Activated CD4-positive, alpha-beta T cell treated with anti-CD3 and anti-CD28 coated beads, Interleukin-2, amount 50 U/mL, for 4 hours (primary cell): ENCODE measurements at places on chromosomes 12 and 14.

- no peak for DNase-seq
Measured at GRCh38 chr12:55074806-55075205, 51.4 kb upstream of the OR9K2 start.

- no peak for DNase-seq
Measured at GRCh38 chr12:69099201-69099837, 140.1 kb upstream of the CPSF6 start.

DNA sequence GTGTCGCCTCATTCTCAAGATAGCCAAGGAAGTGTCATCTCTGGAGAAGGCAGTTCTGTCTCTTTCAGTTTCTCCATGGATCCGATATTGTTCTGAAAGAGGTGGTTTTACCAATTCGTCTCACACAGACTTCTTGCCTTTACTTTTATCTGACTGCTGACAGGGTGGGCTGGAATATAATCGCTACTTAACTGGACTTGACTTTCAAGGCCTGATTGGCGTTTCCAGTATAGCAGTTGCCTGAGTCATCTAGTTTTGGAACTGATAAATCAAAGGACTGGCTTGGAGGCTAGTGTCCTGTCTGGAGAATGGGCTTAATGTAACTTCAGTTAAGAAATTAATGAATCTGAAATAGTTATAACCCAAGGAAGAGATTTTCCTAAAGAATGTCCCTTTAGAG is 21.6 kb downstream of the PRKCH start:
- DNase-seq: no peak

DNA sequence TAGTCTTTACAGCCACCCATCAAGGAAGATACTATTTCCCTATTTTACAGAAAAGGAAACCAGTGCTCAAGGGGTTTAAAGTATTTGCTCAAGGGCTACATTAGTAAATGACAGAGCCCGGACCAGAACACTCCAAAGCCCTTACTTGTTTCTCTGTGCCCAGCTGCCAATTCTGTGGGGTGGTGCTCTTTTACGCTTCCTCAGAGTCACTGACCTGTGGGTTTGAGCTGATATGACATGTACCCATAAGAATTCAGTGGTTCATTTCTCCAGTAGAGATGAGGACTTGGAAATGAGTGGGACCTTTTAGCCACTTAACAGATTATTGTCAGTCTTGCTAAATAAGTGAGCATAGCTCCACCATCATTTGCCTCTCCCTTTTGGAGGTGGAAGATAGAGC is 37.4 kb upstream of the NKX2-8 start:
- no peak for DNase-seq

- no peak for DNase-seq
Measured at GRCh38 chr12:93784339-93785086, 107.3 kb downstream of the CRADD start.

DNA sequence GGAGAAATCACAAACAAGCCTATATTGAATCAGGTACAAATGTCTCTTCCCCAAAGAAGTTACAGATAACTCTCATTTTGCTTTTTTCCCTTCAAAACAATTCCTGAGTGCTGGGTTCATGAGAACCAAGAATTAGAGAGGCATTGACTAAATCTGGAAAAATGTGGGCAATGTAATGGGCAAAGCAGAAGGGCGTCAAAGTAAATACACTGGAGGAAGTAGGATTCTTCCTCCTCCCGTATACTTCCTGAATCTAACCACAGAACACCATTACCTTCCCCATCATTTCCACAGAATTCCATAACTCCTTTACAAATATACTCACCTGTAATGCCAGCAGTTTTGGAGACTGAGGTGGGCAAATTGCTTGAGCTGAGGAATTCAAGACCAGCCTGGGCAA is 3.0 kb upstream of the RBMS2 start:
- DNase-seq: no peak

GRCh38 chr14:99287269-99287942 is 15.4 kb upstream of the BCL11B start:
- no peak for DNase-seq

GRCh38 chr14:69664865-69665526 is 53.6 kb downstream of the SUSD6 start:
- no peak for DNase-seq

- no peak for DNase-seq
Measured at GRCh38 chr12:67633024-67633610, 15.4 kb upstream of the DYRK2 start.

GRCh38 chr14:77086017-77086727 is 11.9 kb upstream of the CIPC start:
- DNase-seq: no peak

DNA sequence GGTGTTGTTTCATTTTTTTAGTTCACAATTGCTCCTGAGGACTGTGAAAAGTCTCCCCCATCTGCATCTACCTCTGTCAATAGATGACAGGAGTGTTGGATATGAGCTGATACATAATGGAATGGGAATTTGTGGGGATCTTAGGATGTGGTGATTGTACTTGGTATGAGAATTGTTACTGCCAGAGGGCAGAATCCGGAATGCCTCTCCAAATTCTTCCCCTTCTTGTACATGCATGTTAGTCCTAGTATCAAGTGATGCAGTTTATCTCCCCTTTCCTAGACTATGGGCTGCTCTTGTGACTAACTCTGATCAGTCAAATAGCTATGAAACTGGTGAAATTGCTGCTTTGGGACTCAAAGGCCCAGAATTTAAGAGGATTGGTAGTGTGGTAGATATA is 24.8 kb upstream of the NOVA1 start:
- DNase-seq: no peak

DNA sequence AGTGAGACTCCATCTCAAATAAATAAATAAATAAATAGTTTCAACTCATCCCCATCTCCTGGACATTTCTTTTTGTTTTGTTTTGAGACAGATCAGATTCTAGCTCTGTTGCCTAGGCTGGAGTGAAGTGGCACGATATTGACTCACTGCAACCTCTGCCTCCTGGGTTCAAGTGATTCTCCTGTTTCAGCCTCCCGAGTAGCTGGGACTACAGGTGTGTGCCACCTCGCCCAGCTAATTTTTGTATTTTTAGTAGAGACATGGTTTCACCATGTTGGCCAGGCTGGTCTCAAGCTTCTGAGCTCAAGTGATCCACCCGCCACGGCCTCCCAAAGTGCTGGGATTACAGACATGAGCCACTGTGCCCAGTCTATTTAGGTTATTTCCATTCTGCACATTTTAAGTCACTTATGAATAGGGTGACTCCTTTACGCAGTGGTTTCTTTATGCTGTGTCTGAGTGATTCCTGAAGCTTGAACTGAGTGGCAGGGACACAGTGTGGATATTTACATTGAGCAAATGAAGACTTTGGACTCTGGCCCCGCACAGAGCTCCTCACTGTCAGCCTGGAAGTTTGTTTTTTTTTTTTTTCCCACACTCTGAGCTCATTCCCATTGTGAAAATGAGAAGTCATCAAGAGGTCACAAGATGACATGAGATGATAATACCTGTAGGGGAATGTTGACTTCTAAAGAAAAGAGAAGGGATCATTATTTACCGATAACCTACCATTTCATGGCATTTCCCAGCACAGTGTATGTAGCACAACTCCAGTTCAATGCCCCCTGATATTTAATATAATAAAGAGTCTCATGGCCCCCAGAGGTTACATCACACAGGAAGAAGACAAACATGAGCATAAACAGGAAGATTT is 72.6 kb downstream of the TBX3 start:
- DNase-seq: no peak

DNA sequence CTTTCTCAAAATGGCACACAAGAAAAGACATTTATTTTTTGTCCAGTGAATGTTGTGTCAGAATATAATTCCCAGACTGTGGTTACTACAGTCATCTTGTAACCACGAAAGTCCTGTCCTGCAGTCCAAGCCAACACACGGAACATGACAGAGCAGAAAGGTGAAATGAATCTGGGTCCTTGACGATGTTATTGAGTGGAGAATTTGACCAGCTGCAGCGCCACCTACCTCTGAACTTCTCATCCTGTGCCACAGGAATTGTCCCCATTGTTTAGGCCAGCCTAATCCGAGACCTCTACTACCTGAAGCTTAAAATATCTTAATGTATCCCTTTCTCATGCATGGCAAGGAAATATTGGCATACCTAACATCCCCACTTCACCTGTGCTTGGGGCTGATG is 64.1 kb upstream of the OTX2 start:
- no peak for DNase-seq

DNA sequence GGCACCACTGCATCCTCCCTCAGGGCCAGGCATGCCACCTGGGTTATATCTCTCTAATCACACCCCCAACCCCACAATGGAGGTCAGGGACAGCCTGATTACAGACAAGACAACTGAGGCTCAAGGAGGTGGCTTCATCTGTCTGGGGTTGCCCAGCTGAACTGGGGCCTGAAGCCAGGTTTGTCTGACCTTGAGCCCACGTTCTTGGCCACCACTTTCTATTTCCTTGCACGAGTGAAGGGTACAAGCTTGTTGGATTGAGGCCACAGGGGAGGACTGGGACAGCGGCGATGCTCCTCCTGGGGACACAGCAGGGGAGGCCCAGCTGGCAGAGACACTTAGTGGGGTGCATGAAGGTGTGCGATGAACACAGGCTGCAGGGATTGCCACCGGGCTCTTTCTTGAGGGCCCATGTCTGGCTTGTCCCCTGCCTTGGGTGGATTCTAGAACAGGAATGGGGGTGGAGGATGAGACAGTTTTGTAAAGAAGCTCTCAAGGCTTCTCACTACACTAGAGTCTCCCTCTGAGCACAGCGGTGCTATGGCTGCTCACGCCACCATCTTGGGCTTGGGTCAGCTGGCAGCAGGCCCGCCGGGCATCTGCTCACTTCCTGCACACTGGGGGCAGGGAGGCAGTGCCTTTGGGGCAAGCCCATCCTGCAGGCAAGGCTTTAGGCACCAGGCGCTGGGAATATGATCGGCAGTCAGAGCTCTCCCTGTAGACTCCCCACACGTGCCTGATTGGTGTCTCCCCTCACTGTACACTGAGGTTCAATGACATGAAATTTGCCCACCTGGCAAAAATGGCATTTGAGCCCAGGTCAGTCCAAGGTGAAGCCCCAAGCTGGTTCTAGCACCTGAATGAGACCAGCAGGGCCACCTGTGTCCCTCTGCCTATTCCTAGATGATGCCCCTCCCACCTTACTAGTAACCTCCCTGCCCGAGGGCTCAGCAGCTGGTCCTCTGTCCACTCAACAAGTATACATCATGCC is 16.0 kb downstream of the RITA1 start:
- no peak for DNase-seq

DNA sequence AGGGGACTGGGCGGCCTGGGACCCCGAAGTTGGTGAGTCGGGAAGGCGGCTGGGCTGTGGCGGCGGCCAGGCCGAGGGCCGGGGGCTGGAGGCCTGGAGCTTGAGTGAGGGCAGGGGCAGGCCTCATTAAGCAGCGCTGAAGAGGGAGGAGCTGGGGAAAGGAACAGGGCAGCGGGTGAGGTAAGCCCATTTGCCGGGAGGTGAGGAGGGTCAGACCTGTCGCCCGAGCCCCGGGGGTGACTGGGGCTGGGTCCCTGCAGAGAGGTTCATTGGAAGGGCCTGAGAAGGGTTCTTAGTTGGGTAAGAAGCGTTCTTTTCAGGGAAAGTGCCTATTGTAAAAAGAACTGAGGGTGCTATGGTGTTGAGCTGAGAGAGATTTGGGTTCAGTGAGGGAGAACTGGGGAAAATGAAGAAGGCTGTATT is 441 bp downstream of the RAB5B start:
- no peak for DNase-seq

DNA sequence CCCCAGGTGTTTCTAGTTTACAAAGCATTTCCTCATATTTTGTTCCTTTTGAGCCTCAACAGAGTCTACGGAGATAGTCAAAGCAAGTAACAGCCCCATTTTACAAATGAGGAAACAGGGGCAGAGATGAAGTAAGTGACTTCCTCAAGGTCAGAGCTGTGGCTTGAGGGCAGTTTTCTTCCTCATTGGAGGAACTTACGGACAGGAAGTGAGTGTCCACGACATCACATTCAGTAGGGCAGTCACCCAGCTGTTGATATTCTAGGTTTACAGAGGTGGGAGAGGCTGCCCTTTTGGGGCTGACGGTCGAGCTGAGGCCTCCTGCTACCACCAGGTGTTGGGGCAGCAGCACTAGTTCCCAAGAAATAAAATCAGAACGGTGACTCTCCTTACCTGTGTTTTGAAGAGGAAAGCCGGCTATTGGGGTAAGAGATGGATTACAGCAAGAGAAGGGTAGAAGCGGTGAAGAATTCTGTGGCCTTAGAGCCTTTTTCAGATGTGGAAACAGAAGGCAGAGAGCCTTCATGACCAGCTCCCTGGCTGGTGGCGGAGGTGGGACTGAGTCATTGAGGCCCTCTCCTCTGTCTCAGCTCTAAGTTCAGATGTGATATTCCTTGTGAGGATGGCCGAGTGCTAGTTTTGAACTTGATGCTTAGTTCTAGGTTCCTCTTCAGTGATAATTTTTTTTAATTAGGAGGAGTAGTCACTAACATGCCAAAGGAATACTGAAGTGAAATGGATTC is 41.7 kb downstream of the SUSD6 start:
- no peak for DNase-seq

DNA sequence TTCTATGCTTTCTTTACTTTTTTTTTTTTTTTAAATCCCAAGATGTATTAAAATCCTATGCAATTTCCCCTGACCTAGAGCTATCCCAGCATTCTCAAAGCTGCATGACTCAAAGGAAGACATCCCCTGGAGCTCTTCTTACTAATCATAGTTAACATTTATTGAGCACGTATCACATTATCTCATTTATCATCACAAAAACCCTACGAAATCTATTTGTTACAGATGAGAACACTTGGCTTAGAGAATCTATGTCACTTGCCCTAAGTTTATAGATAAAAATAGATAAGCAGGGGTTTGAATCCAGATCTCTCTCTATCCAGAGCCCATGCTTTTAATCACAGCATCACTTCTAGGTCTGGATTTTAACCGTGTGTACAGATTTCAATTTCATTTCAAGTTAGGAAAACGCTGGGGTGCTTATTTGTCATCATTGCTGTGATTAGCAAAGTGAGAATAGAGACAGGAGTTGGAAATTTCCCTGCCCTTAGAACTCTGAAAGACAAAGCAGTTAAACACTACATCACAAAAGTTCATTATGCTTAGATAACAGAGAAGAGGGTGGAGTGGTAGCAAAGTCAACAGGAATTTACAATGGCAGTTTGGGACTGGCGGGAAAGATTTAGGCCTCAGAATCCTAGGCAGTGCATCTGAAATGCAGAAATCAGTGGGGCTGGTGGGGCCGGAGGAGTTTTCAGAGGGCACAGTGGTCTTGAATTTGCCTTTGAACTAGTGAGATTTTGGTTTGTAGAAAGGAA is 177.7 kb upstream of the FRMD6 start:
- no peak for DNase-seq

GRCh38 chr12:93363841-93364297 is 13.9 kb upstream of the NUDT4 start:
- no peak for DNase-seq

- no peak for DNase-seq
Measured at GRCh38 chr12:33330940-33331339, 108.7 kb downstream of the SYT10 start.

GRCh38 chr12:32811686-32812392 is 56.1 kb upstream of the YARS2 start:
- no peak for DNase-seq

DNA sequence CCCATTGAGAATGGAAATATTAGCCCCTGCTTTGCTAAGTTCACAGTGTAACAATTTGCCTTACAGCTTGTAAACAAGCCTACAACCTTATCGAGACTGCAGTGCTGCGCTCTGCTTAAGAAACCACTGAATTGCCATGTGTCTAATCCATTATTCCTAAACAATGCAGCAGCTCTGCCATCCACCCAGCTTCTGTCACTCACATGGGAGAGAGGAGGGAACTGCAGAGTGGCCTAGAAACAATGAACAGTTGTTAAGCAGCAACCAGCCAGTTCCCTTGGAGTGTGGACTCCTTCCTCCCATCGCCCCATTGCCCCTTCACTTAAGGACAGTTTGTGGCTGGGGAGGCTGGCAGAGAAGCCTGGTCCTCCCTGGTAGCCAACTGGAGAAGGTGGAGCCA is 42.9 kb downstream of the TESPA1 start:
- no peak for DNase-seq

- DNase-seq: no peak
Measured at GRCh38 chr14:91299121-91300115, 54.9 kb upstream of the GPR68 start.
